Activated naive CD4-positive, alpha-beta T cell (primary cell): ENCODE measurements at places on chromosomes 5 and 9.

DNA sequence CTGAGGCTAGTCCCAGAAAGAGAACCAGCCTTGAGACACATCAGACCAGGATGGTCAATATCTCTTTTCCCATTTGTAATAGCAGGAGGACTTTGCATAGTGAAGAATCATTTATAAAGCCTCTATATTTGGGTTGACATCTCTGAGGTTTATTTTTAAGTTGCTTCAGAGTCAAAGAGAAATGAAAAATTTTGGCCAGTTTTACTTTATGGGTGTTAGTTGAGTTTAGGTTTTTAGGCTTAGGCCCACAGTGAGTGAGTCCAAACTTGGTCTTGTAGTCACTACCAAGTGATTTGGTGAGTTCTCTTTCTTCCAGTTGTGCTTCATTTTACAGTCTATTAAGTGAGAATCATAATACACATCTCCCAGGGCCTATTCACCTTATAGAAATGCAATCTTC is 5.3 kb upstream of the MEF2C start:
- DNase-seq: no peak

DNA sequence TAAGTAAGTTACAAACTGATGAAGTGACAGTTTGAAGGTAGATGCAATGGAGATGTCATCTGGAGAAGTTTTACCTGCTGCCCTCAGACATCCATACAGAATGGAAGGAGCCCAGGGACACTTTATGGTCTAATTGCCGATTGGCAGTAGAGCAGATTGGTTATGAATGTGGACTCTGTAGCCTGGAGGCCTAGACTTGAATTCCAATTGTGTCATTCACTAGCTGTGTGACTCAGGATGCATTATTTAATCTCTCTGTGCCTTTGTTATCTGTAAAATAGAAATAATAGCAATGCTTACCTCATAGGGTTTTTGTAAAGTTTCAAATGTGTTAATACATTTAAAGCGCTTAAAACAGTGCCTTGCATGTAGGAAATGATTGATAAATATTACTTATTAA is 5.2 kb upstream of the TCERG1 start:
- no peak for DNase-seq

- no peak for DNase-seq
These were observed 24.0 kb upstream of the OCLN start for GRCh38 chr5:69468631-69469030.

GRCh38 chr9:5579881-5580280 is 49.0 kb upstream of the RIC1 start:
- DNase-seq: no peak

DNA sequence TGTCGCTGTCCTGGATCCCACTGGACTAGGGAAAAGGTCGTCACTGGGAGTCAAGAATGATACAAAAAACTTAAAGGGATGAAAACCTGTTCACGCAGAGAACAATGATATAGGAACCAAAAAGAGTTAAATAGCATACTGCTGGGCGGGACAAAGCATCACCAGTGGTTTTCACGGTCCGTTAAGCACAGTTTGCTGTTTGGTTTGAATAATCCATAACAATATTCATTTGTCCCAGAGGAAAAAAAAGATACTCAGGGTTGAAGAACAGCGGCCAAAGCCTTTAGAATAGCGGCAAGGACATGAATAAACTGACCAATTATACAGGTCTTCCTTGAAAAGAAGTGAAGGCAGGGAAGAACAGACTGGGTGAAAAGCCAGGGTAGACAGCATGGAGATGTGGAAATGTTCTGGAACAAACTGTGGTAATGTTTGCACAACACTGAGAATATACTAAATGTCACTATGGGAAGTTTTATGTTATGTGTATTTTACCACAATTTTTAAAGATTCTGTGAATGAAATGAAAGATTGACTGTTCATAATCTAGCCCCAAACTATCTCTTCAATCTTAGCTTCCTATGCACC is 60.8 kb downstream of the MTMR12 start:
- no peak for DNase-seq

- no peak for DNase-seq
These were observed 208.3 kb downstream of the ENC1 start for GRCh38 chr5:74432216-74432615.

DNA sequence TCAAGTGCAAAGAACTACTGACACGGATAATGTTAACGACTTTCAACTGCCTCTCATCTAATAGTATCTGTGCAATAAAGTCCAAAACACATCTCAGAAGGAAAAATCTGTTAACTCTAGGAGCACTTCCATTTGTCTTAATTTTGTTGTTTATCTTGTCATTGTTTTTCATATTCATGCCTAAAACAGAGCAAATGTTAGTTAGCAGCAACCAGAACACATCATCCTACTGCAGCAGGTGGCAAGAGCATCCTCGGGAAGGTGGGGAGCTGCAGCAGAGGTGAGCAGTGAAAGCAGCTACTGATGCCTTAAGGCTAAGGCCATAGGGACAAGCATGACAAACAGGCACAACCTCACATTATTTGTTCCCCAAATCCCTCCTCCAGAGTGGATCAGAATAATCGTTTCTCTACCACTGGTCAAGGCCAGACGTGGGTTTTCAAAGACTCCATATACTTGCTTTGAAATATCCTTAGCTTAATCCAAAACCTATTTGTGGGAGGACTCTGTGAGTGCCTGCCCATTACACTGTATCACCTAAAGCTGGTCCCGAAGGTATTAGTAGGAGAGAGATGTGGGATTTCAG is 1.0 kb downstream of the HMGCS1 start:
- no peak for DNase-seq

DNA sequence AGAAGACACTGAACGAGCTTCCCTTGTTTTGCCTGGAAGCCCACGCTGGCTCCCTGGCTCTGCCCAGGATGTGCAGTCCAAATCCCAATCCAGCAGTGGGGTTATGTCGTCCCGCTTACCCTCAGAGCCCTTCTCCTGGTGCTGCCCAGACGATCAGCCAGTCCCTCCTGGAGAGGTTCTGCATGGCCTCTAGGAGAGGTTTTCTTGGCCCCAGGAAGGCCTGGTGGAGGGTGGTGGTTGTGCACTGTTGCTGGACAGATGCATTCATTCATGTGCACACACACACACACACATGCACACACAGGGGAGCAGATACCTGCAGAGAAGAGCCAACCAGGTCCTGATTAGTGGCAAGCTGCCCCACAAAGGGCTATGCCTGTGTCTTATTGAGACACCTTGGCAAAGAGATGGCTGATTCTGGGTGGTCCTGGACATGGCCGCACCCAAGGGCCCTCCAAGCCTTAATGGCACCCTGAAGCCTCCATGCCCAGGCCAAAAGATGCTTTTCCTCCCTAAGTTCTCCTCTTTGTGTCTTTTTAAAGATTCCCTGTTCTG is 10.5 kb upstream of the OLFM1 start:
- no peak for DNase-seq

DNA sequence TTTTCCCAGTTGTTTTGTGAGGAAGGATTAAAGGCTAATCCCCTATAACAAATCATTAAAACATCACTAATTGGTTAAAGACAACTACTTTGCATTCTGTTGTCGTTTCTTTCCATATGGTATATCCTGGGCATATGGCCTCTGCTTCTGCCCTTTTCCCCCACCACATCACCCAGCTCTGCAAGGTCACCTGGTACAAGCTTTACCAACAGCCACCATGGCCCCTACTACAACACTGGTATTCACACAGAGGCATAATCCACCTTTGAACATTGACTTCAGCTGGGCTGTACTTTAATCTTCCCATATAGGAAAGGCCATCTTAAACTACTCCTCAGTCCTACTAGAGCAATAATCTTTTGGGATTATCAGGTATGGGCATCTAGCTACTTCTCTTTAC is 866.1 kb downstream of the TLE4 start:
- no peak for DNase-seq

GRCh38 chr9:5708414-5708813 is 79.5 kb downstream of the RIC1 start:
- no peak for DNase-seq

DNA sequence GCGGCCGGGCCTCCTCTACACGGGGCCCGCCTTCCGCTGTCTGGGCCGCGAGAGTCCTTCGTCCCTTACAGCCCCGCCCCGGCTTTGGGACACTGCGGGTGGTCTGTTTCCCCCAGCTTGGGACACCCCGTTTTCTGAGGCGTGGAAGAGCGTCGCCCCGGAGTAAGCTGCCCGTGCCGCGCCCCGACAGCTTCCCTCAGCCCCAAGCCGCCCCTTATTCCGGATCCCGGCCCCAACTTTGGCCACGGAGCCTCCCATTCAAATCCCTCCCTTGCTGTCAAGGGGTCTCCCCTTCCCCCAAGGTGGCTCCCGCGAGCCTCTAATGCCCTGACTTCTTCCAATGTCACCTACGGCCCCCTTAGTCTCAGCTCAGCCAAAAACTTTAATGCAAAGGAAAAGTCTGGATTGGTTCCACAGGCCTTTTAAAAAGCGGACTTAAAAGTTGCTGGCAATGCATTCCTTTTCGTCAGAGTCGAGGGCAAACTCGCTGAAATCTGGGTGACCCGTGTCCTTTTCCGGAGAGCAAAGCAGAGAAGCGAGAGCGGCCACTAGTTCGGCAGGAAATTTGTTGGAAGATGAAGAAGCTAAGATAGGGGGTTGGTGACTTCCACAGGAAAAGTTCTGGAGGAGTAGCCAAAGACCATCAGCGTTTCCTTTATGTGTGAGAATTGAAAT is 19.8 kb downstream of the EXOSC2 start:
- no peak for DNase-seq

- DNase-seq: no peak
These were observed 55.8 kb upstream of the SHC3 start for GRCh38 chr9:89234205-89235067.

DNA sequence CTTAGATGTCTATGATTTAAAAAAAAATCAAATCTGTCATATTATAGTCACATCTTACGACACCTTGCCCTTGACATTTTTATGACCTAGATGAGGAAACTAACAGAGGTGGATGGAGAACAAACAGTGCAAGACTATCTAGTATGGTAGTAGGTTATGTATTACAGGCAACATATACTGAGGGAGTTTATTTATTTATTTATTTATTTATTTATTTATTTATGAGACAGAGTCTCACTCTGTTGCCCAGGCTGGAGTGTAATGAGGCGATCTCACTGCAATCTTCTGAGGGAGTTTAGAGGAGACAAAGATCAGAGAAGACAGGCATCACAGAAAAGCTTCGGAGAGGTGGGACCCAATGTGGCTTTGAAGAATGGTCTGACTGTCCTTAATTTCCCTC is 4.5 kb upstream of the PBX3 start:
- no peak for DNase-seq

DNA sequence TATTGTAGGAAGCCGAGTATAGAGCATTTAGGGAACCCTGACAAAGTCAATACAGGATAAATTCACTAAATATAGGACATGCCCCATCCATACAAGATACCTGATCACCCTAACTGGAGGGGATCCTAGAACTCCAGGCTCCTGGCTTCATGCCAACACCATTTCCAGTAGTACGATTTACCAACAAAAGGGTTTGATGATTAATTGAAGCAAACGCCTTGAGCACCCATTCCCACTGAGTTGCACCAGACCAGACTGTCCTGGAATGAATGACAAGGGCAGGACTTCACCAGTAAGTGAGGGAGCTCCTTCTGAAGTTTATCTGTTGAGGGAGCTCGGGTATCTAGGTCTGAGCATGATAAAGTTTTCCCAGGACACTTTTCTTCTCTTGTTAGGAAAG is 327.2 kb upstream of the MSX2 start:
- no peak for DNase-seq

DNA sequence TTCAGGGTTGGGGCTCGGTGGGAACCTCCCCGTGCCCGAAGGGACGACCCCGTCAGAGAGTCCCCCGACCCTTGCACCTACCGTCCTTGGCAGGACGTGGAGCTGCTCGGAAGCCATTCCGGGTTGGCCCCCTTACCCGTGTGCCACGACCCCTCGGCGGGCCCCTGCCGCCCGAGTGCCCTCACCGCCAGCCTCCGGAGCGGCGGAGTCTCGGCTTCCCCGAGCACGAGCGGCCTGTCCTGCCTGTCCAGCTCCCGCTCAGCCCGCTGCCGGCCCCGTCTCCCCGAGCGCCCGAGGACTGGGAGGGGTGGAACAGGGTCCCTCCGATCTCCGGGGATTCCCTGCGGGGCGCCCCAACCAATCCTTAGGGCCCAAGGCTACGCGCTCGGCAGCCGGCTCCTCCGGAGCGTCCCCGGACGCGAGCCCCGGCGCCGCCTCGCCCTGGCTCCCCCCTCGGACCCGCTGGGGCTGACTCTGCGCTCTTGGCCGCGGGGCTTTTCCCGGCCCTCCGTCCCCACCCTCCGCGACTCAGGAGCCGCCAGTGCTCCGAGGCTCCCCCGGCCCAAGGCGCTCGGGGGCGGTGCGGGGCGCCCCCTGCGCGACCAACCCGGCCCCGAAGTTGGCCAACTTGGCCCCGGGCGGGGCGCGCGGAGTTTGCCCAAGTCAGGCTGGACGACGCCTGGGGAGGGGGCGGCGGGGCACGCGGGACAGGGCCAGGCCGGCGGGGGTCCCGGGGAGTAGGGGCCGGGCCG is 654 bp downstream of the ADAMTS2 start:
- DNase-seq: no peak
